ENCODE measurements at places on chromosomes 11 and 22.

GRCh38 chr22:39312410-39312809 is 7.0 kb downstream of the RPL3 start:
- DNase-seq = no peak

DNA sequence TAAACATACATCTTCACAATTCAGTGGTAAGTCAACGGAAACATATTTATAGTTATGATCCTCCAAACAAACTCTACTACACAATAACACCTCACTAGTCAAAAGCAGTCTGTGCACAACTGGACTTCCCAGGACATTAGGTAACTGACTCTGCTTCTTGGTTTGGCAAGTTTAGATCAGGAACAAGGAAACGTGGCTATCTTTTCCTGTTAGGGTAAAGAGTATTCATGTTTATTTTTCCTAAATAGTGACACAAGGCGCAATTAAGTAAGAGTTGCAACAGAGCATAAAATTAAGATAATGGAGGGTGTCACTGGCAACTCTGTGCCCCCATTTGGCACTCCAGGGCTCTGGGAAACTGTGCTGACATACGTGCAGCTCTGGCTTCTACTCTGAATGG is 70.2 kb upstream of the TP53AIP1 start:
- no peak for DNase-seq

DNA sequence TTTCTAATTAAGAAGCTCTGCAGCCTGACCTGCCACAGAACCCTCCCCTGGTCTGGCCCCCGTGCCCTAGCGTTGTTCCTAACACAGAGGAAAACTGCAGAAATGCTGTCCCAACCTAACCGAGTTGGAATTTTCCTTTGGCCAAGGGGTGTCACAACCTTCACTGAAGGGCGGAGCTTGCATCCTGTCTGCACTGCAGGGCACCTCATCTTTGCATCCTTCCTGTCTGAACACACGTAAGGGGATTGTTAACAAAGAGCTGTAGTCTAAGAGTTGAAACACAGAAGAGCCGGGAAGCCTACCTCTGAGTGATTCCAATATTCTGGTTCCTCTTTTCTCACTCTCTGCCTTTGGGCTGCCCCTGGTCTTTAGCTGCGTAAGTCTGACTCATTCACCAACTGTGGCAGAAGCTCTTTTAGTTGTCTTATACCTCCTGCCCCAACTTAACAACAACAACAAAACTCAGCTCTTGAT is 1.6 kb downstream of the DIXDC1 start:
- DNase-seq = peak; percentile 33

GRCh38 chr11:118223992-118224391 is 819 bp downstream of the JAML start:
- no peak for DNase-seq

DNA sequence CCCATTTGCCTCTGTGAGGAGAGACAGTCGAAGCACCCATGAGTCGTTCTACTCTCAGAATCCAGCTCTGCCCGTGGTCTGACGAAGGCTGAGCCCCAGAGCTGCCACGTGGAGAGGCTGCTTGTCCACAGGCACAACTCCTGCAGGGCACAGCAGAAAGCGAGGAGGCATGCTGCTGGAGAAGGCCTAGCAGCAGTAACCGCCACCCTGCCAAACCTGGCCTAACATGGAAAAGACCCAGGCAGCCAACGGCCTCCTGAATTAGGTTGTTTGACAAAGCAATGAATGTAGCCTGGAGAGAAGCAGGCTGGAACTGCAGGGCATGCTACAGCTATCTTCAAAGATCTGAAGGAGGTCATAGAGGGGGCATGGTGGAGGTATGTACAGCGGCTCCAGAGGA is 89.7 kb downstream of the SNX19 start:
- DNase-seq = no peak

DNA sequence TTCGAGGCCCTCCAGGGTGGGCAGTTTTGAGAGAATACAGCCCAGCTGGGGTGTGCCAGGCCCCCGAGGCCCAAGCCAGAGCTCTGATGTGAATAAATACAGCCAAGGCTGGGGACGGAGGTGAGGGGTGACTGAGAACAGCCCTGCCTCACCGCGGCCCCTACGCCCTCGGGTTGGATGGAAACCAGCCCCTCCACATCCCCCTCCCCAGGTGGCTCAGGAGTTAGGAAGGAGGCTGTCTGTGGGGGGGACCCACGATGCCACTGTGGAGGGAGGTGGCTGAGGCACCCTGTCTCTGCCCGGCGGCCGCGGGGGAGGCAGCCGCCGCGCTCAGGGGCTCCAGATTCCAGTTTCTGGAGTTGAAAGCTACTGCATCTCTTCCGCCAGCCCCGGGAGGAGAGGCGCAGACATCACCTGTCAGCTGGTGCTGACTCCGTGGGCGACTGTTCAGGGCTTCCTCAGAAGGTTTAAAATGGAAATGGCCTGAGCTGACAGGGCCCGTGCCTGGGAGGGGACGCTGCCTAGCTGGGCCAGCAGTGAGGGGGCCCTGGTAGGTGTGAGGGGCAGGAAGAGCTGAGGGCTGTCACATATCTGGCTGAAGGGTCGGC is 1.4 kb downstream of the FLRT1 start:
- no peak for DNase-seq

GRCh38 chr22:49749885-49750510 is 77.7 kb downstream of the BRD1 start:
- DNase-seq = no peak
